Activated T-cell treated with anti-CD3 and anti-CD28 coated beads, Interleukin-2, amount 50 U/mL, for 24 hours (primary cell): ENCODE measurements at places on chromosomes 6 and 20.

- DNase-seq: no peak
Measured at GRCh38 chr6:119390247-119390793, 40.8 kb upstream of the MAN1A1 start.

GRCh38 chr20:646107-646867 lies 6.7 kb downstream of the SRXN1 start:
- no peak for DNase-seq

GRCh38 chr6:127225497-127225896 lies 41.2 kb upstream of the RNF146 start:
- DNase-seq: no peak

GRCh38 chr6:165605901-165606739 lies 56.9 kb downstream of the PDE10A start:
- no peak for DNase-seq

DNA sequence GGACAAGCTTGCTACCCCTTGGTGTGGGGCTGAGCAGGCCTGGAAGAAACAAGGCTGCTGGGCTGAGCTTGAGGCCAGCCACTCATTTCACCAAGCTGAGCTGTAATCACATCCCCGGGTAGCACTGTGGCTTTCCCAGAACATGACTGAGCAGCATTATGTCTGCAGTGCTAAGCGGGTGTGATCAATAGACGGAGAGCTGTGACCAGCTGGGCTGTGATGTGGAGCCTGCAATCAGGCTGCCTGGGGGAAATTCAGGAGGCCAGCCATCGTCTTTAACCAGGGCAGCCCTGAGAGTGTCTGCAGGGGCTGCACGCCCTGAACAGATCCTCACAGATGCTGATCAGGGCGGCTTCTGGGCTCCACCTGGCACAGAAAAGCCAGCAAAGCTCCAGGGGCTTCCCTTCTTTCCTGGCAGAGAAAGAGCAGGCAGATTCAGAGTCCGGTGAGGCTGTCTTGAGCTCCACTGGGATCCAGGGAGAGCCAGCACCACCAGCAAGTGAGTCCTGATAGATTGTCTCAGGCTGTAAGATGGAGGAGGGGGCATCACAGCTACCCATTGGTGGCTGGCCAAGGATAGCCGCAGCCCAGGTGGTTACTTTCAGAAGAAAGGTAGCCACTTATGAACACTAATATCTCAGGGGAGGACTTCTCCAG lies 165.9 kb downstream of the NRN1 start:
- no peak for DNase-seq

DNA sequence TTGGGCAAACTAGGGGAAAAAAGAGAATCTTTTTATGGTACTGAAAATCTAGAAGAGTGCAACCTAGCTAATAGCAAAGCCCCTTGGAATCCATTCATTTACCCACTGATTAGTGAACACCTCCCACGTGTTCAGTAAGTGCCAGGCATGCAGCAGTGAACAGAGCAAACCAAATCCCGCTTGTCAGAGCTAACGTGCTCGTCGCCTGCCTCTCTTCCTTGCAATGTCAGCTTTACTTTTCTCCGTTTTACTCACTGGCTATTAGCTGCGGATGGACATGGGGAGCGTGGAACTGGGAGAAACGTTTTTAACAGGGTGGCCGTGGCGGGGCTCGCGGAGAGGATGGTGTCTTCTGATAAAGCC lies 120.4 kb downstream of the SYNDIG1 start:
- DNase-seq: no peak

DNA sequence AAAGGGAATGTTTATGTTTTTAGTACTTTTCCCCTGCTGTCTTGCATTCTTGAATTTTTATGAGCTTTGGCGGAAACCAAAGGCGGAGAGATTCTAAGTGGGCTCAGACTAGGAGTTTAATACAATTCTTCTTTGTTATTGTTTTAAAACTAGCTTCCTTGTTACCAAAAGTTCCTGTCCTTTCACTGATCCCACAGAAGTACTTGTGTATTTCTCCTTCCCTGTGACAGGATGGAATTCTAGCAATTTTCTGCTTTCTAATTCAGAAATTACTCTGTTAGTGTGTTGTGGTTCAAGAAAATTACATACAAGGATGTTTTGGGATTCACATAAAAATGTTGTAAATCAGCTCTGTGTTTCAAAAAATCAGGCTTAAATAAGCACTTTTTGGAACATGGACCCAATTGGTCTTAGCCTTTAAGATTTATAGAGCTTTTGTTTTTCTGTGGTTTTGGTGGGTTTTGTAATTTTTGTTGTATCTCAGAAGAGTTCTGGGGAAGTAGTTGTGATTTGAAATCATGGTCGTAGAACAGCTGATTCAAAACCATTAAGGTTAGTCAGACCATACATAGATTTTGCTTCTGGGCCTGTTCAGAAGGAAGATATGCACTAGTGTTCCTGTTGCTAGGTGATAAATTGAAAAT lies 17.6 kb upstream of the CTAGE9 start:
- no peak for DNase-seq

DNA sequence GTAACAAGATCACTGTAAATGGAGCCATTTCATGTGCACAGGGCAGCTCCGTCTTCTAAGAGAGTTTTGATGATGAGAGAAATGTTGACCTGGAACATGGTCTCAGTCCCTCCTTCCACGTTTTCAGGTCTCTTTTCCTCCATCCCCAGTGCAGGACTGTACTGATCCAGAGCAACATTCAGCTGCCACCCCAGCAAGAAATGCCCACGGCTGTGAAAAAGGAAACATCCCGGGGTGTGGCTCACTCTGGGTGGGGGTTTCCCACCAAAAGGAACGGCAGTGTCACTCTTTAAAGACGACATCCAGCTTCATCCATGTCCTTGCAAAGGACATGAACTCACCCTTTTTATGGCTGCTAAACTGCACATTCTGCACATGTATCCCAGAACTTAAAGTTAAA lies 92.6 kb downstream of the ERMARD start:
- DNase-seq: no peak
